ENCODE measurements at places on chromosomes 12 and 14.

DNA sequence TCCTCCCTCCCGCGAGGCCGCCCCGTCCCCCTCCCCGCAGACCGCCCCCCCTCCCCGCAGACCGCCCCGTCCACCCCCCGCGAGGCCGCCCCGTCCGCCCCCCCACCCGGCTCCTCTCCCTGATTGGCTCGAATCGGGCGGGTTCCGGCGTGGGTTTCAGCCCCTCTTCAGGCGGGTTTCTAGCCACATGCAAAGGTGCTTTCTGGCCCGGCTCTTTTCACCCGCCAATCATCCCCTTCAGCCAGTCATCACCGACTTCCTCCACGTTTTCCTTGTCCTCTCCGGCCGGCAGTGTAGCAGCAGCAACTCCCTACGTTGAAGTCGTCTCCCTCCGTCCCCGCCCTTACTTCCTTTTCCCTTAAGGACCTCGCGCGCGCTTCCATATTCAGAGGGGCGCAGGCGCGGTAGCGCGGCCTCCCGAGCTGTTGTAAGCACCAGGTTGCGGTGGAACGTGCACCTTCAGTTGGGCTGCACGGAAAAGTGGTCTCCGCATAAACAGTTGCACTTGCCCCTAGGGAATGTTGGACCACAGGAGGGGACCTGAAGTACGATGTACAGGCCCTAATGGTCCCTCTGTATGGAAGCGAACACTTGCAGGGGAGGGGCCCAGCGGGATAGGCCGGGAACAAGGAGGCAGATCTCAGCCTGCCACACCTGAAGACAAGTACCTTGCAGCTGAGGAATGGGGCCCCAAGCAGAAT lies 44.6 kb upstream of the ESR2 start:
- DNase-seq = peak; percentile 94

DNA sequence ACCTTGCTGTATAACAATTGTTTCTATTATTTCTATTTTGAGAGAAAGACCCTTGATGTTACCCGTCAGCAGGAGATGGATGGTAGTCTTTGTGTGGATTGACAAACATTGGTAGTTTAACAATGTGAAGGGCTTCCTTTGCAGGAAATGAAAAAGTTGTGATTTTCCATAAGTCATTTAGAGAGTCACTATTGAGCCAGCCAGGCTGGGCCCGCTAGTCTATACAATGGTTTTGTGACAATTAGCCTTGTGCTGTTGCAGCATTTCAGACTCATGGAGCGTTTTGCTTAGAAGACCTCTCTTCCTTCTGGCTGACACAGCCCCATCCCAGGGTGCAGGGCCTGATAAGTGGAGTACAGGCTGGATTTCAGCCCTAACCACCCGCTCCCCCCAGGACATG lies 18.3 kb upstream of the SLC38A2 start:
- no peak for DNase-seq

DNA sequence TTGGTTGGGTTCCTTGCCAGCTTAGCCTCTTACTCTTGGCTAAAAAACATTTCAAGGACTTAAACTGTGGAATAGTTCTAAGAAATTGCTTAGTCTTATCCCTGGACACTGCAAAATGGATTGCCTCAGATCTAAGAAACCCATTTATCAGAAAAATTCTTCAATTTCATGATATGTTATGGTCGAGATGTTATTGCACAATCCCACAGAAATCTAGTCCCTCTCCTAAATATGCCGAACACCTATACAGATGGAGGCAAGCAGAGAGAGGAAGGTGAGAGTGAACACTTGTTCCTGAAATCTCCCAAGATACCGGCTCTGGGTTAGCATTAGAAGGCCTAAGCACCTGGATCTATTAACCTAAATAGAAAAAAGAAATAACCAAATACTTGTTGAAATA lies 267.2 kb downstream of the PAWR start:
- no peak for DNase-seq

- DNase-seq = no peak
Measured at GRCh38 chr12:98074286-98074685, 441.1 kb upstream of the TMPO start.

DNA sequence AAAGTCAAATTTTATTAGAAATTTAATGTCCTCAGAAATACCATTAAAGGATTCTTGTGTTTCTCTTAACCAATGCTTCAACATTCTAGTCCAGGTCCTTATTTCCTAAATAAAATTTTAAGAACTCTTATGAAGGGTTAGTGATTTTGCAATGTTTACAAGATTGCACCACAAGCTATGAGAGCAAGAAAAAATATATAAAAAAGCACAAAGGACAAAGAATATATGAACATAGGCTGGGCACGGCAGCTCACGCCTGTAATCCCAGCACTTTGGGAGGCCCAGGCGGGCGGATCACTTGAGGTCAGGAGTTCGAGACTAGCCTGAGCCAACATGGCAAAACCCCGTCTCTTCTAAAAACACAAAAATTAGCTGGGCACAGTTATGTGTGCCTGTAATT lies 7.7 kb downstream of the RACGAP1 start:
- DNase-seq = peak; percentile 48

- no peak for DNase-seq
Measured at GRCh38 chr12:115871714-115872113, 405.8 kb downstream of the MED13L start.

DNA sequence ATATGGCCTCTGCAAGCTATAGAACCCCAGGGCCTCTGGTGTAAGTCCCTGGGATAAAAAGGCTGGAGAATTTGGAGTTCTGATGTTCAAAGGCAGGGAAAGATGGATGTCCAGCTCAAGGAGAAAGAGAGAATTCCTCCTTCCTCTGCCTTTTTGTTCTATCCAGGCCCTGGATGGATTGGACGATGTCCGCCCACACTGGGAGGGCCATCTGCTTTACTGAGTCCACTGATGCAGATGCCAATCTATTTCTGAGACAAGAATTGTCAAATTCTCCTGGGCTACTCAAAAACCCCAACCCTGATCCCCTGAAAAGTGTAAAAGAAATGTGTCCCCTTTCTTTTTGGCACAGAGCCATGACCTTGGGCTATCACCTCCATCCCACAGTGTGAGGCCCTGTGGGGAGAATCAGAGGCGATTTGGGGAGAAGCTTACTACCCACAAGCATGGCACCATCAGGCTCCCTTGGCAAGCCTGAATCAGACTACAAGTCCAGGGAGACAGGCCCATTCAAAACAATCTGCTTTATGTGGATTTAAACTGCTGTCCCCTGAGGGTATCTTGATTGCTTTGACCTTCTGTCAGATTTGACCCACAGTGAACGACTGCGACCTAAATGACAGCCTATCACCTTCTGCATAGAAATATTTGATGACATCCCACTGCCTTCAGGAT lies 334.0 kb downstream of the NUAK1 start:
- no peak for DNase-seq

GRCh38 chr12:57180321-57180989 lies 33.0 kb upstream of the LRP1-AS start:
- no peak for DNase-seq

GRCh38 chr14:23828001-23828400 lies 125.6 kb upstream of the DHRS4 start:
- no peak for DNase-seq

- DNase-seq = no peak
Measured at GRCh38 chr12:115543269-115543668, 734.2 kb downstream of the MED13L start.

- no peak for DNase-seq
Measured at GRCh38 chr12:53124352-53124723, 21.1 kb downstream of the SOAT2 start.

DNA sequence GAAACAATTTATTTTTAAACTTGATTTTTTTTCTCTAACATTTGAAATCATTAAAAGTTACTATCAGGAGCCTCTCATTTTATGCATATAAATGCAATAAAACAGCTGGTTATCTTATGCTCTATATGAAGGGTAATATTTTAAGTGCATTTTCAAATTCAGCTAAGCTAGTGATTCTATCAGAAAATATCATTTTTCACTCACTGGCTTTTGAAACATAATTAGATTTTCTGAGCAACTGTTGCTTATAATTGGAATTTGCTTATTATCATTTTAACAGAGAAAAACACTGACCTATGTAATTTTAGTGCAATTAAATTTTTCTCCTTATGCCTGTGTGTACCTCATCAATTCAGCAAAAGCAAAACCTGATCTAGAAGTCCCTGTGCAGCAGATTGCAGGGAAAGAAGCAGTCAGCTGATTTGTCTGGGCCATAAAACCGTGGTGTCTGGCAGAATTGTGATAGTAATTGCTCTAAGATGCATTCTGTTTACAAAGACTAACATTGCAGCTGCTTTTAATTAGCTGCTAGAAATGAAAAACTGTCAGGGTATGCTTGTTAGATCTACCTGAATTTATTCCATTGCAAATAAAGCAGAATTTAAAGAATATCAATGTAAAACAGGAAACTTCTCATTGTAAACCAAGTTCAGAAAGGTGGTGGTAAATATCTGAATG lies 75.0 kb downstream of the BICD1 start:
- no peak for DNase-seq

- DNase-seq = no peak
Measured at GRCh38 chr12:87259391-87259790, 769.8 kb downstream of the C12orf50 start.
